ENCODE measurements at places on chromosomes 7 and 10.

GRCh38 chr7:102094316-102094650, 192.4 kb upstream of the SH2B2 start:
- no peak for DNase-seq

- DNase-seq = no peak
Measured at GRCh38 chr10:125230251-125230650, 69.9 kb upstream of the CTBP2 start.

DNA sequence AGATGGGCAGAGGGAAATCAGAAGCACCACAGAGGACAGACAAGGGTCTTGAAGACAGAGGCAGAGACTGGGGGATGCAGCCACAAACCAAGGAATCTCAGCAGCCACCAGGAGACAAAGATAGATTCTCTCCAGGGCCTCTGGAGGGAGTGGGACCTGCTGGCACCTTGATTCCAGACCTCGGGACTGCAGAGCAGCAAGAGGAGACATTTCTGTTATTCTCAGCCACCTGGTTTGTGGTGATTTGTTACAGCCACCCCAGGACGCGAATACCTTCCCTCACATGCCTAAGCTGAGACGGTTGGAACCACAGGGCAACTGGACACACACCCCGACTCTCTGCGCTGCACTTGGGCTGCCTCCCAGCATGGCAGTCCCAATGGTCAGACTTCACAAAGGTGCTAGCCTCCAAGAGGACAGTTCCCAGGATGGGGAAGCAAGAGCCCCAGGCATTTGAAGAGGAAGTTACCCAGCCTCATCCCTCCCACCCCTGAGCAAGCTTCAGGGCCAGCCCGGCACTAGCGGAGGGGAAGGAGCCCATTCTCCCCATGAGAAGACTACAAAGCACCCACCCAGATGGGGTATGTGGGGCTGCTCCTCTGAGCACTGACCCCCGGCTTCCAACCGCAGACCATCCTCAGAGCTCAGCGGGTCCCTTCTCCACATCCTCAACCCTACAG, 104.6 kb upstream of the INSIG1 start:
- no peak for DNase-seq

- DNase-seq = no peak
Measured at GRCh38 chr7:22944022-22944421, 69.9 kb downstream of the HYCC1 start.

DNA sequence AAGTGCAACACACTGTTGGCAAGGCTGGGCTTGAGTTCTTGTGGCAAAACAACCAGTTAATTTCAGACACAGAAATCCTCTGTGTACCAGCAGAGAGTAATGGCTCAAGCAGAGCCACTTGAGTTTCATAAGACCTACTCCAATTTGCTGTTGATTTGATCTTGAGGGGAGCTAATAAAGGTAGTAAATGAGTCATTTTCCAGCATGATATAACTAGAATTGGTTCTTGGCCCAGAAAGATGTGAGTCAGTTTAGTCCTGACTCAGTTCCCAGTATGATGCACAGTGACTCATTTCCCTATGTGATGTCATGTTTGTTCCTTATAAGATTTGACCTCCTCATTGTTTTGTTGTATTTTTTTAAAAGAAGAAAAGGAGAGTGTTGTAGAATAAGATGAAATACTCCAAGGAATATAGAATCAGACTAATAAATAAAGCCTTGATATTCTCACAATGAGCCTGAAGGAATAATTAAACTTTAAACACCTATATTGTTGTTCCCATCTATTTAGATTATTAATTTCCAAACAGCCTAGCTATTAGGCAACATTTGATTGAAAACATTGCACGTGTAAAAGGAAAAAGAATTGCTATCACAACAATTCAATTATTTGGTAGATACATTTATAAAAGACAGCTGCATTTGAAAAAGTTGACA, 186.2 kb downstream of the REEP3 start:
- DNase-seq = peak; percentile 13

DNA sequence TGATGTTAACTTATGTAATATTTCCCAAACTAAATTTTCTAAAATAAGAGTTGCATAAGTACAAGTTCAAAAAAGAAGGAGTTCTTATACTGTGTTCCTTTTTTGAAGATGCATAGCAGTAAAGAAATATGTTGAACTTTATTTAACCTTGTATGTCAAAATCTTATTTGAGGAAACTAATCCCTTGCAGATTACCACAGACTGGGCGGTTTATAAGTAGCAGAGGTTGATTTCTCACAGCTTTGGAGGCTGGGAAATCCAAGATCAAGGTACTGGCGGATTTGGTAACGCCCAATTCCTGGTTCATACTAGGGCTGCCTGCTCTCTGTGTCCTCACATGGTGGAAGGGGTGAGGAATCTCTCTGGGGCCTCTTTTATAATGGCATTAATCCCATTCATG, 68.5 kb downstream of the GNAT3 start:
- no peak for DNase-seq

GRCh38 chr7:42572056-42572455, 335.0 kb upstream of the GLI3 start:
- DNase-seq = no peak

DNA sequence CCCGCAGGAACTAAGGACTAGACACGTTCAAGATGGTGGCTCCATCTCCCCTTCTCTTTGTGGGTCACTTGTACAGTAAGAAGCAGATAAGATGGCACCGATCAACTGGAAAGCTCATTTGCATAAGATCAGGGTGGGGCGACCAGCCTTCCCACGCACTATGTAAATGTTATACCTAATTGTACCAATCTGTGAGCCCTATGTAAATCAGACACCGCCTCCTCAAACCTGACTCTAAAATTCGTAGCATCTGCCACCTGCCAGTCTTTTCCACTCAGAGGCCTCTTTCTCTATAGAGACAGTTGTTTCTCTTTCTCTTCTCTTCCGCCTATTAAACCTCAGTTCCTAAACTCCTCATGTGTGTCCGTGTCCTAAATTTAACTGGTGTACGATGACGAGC, 324.5 kb downstream of the PHF14 start:
- DNase-seq = no peak

GRCh38 chr7:75038508-75038907, 35.1 kb downstream of the RCC1L start:
- DNase-seq = no peak

DNA sequence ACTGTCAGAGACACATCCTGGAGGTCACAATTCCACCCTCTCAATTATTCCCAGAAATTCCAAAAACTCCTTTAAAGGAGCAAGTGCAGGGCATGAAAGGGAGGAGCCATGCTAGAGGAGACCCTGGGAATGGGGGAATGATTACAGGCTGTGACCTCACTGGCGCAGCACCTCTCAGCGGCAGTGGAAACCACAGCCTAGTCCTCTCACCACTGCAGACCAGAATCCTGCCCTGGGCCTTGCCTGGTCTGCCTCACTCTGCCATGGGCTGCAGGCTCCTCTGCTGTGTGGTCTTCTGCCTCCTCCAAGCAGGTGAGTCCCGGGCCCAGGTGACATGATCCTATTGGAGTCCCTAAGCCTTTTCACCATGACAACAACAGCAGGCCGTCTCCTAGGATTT, 50.5 kb upstream of the PRSS58 start:
- no peak for DNase-seq

- DNase-seq = no peak
Measured at GRCh38 chr10:71131508-71132088, 80.8 kb upstream of the UNC5B start.

- no peak for DNase-seq
Measured at GRCh38 chr7:158428837-158429753, 158.5 kb downstream of the PTPRN2 start.
